Spinal cord (tissue), 10 donors: ENCODE measurements at places on chromosomes 7 and 10. TPM values are rescaled to one million over a fixed set of nuclear protein-coding genes. Genes with fewer than 3 reads are reported as not detected.
A peak's percentile ranks its signal among the peaks of the same experiment; 100 is the strongest.

Gene CNPY1
- 0.79 TPM for total RNA-seq

DNA sequence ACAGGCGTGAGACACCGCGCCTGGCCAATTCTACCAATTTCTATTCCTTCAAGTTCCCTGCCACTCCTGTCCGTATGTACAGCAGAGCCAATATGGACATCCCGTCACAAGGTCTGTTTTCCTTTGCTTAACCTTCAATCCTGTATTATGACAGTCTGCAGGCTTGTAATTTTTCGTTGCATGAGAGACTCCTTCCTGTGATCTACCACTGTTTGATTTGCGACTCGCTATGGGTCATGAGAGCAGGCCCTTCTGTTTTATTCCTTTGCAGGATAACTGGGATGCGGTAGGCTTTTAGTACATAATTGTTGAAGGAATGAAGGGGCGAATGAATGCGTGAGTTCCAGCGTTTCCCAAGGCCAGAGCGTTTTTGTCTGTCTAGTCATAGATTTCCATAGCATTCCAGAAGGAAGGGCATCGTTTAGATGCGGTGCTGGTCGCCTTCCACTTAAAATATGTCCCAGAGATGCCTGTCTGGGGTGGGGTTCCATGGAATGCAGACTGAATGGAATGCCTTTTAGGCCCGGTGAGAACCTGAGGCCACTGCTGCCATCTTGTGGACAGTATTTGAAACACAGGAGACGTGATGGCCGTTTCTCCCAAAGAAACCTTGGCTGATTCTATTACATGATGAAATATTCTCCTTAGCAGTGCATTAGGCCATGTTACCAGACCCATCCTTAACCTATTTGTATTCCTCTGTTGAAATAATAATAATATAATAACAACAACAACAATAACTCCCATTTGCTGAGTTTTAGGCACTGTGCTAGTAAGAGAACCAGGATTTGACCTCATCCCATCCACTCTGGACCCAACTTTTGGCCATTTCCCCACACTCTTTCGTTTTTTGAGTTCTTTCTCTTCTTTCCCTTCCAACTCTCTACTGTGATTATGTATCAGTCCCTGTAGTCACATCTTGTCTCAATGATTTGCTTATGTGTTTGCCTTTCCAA, 193.2 kb downstream of the MYOF start:
- peak; percentile 56 for DNase-seq

- no peak for DNase-seq
Measured at GRCh38 chr10:100739517-100740368, 5.6 kb upstream of the PAX2 start.

GRCh38 chr7:70787771-70788170, 344.2 kb upstream of the GALNT17 start:
- no peak for DNase-seq

- peak; percentile 39 for DNase-seq
Measured at GRCh38 chr10:44056206-44056605, 328.7 kb downstream of the CXCL12 start.

Gene SORCS1
- 38.0 TPM for total RNA-seq

- peak; percentile 81 for DNase-seq
Measured at GRCh38 chr10:9898633-9899395, 1118.9 kb upstream of the CELF2 start.

DNA sequence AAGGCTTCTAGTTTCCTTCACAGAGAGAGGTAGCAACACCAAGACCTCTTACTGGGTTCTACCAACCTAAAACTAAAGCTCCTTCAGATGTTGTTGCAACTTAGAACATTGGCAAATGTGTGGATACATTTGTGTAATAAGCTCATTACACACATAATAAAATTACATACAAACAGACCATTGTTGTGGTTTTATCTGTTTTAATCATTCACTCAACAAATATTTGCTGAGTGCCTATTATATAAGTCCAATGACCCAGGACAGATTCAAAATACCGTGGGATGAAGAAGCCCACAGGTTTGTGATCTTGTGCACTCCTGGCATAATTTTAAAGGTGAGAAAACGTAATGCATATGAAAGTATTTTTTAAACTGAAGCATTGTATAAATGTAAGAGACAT, 160.4 kb upstream of the NPVF start:
- DNase-seq: no peak

DNA sequence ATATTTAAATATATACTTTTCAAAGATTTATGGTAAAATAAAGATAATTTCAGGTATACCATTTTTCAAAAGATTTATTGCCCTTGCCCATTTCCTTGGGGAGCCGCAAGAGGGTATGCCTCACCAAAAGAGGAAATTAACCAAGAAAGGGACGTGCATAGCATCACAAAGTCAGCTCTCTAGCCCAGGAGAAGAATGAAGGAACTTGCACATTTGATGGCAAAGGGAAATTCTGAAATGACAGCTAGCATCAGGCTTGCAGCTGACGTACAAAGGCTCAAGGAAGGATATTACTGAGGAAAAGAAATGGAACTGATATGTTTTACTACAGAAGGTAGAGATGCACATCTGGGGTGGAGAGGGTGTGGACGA, 93.6 kb upstream of the RSU1 start:
- DNase-seq: no peak

Gene OR6V1
- not detected for total RNA-seq

DNA sequence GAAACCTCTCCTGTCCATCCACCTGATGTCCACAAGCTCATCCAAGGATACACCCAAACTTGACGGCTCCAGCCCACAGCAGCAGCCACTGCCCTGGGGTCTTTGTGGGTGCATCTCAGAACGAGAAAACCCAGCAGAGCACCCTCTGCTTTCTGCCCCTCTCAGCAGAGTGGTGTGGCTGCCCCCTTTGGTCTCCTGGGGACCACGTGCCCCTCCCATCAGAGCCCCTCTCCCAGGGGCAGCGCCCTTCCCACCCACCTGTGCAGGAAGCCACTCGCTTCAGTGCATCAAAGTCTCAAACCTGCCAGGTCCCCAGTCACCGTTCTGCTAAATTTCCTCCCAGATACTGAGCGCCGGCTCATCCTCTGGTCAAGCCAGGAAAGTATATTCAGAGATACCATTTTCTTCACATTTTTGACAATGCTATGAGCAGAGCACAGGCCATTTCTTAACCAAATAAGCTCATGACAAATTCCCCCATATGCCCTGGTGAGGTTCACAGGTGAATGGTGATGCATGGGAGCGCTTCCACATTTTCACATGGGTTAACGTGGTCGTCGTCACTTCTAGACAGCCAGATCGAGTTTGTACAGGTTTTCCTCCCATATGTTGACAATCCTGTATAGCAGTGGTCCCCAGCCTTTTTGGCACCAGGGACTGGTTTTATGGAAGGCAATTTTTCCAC, 32.4 kb downstream of the CAMK2B start:
- no peak for DNase-seq

- no peak for DNase-seq
Measured at GRCh38 chr10:11037991-11038390, 20.3 kb downstream of the CELF2 start.

- DNase-seq: no peak
Measured at GRCh38 chr10:90588222-90588621, 269.6 kb downstream of the HTR7 start.

Gene FAM131B
- 26.7 TPM for total RNA-seq

DNA sequence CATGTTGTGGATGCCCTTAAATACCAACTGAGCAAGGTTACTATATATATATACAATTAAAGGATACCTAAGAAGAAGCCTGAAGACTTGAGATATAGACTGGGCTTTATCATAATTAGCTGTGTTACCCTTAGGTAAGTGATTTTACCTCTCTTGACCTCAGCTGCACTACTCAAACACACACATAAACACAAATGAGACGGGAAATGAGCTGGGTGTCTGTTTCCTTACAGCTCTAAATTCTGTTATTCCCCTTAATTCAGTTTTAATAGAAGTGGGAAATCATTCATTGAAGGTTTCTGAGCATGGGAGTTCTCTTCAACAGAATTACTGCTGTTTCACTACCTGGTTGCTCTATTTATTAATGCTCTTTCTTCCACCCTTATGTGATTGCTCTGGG, 60.7 kb downstream of the GBF1 start:
- no peak for DNase-seq

GRCh38 chr7:21884496-21884895, 61.2 kb downstream of the CDCA7L start:
- DNase-seq: no peak

Gene IFIT1B
- total RNA-seq: 1.4 TPM

DNA sequence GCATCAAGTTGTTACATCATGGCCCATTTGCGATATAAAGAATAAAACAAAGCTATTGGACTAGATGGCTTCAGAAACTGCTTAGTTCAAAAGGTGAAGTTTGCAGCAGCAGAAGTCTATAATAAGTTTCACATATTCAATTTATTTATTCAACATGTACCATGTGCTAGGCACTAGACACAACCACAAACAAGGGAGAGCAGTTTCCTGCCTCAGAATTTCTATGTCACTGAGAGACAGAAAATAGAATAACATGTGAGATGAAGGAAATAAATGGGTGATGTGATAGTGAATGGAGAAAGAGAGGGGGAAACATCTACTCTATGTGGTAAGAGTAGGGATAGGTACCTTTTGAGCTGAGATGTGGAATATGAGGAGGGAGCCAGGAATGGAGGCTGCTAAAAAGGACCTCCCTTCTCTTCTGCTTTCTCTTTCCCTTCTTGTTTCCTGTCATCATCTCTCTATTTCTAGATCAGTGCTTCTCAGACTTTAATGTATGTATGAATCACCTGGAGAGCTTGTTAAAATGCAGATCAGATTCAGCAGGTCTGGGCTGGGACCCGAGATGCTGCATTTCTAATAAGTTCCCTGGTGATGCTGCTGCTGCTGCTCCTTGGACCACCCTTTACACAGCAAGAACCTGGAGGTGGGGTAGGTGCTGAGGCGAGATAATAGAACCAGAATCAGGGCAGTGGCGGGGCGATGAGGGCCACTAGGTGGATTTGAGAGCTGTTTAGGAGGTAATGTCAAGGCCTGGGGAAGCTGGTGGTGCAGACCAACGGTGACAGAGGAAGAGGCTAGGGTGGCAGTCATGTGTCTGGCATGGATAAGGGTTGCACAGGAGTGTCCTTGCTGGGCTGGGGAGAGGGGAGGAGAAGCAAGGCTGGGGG, 13.7 kb upstream of the INMT start:
- DNase-seq: no peak

- no peak for DNase-seq
Measured at GRCh38 chr10:100334762-100335161, 4.7 kb upstream of the PKD2L1 start.

- no peak for DNase-seq
Measured at GRCh38 chr10:72332423-72333111, 22.2 kb downstream of the DNAJB12 start.

Gene PNLIPRP2
- 0.22 TPM for total RNA-seq

GRCh38 chr10:95360122-95360714, 69.4 kb upstream of the PDLIM1 start:
- no peak for DNase-seq

GRCh38 chr10:62746951-62747729, 57.4 kb upstream of the ADO start:
- DNase-seq: no peak

DNA sequence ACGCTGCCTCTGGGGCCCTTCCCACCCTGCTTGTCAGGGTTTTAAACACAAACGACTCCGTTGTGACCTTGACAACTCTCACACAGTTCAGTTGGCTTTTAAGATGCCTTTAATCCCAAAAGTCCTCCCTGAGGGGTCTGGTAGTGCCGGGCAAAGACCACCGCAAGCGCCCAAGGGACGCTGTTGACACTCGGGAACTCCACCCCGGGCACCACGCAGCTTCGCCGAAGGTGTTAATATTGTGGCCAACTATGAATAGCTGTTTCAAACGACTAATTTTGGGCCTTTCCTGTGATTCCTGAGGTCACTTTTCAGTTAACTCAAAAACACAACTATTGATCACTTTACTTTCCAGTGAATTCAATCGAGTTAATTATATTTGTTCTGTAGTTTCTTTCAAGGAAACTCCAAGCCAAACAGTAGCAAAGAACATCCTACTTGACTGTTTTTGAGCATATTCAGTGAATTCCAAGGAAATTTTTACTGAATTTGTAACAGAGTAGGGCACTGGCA, 958 bp upstream of the ESYT2 start:
- no peak for DNase-seq

- DNase-seq: no peak
Measured at GRCh38 chr10:25130906-25131305, 43.9 kb upstream of the GPR158 start.

GRCh38 chr7:3431306-3431705, 130.3 kb downstream of the SDK1 start:
- DNase-seq: no peak

Gene WNT8B
- 0.06 TPM for total RNA-seq

- no peak for DNase-seq
Measured at GRCh38 chr10:76122056-76122455, 690.6 kb downstream of the LRMDA start.

- no peak for DNase-seq
Measured at GRCh38 chr10:129033340-129033739, 433.7 kb upstream of the MGMT start.

DNA sequence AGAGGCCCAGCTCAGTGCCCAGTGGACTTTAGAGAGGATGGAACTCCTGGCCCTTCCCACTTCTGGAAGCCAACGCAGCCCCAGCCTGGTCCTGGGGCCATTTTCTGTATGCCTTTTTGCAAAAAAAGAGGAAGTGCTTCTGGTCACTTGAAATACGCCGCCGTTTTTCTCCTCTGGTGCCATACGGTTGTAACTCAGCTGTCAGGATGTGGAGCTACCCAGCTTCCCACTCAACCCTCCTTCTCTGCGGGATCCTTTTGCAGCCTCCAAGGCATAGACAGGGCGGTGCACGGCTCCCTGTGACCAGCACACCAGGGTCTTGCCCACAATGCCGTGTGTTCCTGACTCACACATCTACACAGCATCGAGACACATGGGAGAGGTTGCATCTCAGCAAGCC, 369.6 kb downstream of the TCERG1L start:
- DNase-seq: no peak

DNA sequence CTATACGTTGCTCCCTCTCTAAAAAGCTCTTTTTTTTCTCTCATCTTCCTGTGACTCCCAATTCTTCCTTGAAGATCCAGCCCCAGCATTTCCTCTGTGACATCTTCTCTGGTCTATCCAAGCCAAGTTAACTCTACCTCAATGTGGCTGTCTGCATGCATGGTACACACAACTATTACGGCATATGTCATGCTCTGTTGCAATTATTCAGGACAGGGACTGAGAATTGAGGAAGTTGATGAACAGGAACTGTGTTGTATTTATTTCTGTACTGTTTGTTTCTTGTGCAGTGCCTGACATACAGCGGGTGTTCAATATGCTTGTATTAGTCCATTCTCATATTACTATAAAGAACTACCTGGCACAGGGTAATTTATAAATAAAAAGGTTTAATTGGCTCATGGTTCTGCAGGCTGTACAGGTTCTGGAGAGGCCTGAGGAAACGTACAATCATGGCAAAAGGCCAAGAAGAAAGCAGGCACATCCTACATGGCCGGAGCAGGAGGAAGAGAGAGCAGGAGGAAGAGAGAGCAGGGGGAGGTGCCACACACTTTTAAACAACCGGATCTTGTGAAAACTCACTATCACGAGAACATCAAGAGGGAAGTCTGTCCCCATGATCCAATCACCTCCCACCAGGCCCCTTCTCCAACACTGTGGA, 6.3 kb downstream of the TRPV5 start:
- DNase-seq: no peak

DNA sequence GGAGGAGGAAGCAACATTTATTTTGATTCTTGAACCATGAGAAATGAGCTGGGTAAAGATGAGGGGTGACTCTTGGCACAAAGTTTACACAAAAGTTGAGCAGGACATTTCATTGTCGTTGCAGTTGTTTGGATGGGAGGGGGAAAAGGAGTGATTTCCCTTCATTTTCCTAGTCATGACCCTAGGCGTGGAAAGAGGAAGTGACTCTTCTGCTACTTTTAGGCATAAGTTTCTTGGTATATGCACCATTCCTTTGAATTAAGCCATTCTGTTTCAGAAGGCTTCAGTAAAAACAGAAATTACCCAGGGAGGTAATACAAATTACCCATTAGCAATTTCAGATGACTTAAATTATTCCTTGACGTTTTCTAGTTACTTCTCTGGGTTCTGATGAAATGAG, 113.9 kb upstream of the FAM171A1 start:
- no peak for DNase-seq
